Stimulated activated CD4-positive, alpha-beta T cell treated with anti-CD3 and anti-CD28 coated beads, TNF-alpha, amount 100 ng/mL, for 24 hours (primary cell): ENCODE measurements at places on chromosomes 1 and 21.

- DNase-seq, result no peak
Observed at GRCh38 chr1:42130061-42130660, 23.0 kb upstream of the GUCA2B start.

DNA sequence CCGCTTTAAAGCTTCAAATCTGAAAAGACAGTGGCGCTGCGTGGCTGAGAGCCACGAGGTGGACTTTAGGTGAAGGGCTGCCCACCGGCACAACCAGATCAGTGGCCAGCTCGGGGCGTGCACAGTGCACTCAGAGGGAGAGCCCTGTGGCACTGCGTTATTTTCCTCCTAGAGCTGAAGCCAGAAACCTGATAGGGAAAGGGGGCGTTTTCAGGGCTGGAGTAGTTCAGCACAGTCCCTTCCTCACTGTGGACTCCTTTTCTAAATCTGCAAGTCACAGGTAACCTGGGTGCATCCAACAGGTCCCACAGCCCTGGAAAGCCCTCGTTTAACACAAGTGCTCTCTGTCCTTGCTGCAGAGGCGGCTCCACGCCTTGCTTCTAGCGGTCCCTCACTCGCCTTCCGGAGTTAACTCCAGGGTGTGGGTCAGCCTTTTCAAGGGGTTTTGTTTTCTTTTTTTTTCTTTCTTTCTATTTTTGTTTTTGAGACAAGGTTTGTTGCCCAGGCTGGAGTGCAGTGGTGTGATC, 81.2 kb downstream of the GALNT2 start:
- no peak for DNase-seq

- DNase-seq, result no peak
Observed at GRCh38 chr21:37536616-37537278, 170.2 kb downstream of the DYRK1A start.

DNA sequence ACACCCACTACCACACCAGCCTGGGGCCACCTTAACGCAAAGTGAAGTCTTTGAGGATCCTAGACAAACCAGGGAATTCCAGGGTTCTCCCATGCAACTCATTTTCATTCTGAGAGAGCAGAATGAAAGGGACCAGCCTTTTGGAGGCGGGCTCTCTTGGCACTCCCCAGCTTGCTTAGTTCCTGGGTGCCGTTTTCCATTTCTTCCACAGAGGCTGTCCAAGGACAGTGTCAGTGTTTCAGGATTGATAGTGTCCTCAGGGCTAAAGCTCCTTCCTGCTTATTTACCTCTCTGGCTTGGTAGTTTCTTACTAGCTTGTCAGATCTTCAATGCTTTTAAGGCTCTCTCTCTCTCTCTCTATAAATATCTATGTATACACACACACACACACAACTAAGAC, 30.1 kb upstream of the GNG4 start:
- DNase-seq, result no peak

- no peak for DNase-seq
Observed at GRCh38 chr1:206954459-206955342, 8.4 kb upstream of the PIGR start.

GRCh38 chr1:233293556-233294446, 1.7 kb downstream of the PCNX2 start:
- DNase-seq, result no peak

DNA sequence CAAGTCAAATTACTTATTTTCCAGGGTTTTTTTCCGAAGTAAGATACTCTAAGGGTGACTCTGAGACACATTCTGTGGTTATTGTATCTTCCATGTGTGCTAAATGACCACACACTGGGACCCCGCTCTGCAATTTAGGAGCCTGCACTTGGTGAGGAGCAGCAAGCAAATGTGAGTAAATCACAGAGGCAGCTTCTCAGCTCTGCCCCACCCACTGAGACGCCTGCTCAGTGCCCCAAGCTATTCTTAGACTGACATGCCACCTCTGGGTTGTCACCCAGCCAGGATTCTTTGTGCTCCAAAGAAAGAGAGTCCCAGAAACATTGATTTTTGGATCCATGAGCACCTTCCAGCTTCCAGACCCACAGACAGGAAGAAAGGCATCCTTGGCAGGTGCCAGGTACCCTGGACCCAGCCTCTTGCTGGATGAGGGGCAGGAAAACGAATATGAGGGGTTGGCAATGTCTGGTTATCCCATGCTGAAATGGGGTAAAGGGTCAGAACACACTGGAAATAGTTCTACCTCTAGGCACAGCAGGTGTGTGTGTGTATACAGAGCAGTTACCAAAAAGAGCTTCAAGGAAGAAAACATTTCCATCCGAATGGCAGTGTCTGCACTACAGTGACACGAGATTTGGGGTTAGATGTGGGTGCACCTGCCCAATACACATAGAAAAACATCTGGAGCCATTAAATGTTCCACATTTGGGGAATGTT, 41.2 kb downstream of the TNR start:
- DNase-seq, result no peak

DNA sequence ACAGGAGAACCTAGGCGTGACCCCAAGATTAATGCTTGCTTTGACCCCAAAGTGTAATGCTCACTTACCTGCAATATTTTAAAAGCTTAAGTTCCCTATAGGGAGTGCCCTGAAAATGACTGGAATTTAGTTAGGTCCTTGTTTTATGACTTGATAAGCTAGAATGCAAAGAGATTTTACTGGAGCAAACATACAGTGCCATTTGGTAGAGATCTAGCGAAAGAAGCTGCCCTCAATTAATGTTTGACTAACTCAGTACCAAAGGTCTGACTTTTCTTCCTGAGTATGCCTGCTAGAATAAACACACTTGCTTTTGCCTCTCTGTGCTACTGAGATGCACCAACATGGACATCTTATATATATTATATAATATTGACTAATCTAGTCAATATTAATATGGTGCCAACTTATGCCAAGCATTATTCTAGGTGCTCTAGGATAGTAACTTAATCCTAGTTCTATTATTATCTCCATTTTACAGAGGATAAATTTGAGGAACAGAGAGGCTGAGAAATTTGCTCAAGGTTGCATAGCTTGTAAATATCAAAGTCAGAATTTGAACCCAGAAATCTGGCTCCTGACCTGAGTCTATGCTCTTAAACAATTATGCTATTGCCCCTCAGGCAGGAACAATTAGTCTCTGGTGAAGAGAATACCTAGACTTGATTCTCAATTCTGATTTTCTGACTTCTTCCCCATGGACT, 18.2 kb downstream of the S100A10 start:
- DNase-seq, result no peak

GRCh38 chr1:76298399-76298798, 223.9 kb downstream of the ST6GALNAC3 start:
- no peak for DNase-seq
